ENCODE measurements at places on chromosomes 16 and 17. TPM values are rescaled to one million over a fixed set of nuclear protein-coding genes. Genes with fewer than 3 reads are reported as not detected.

Gene EPOP
- total RNA-seq = 11.6 TPM

Gene POLR3K
- 47.7 TPM for total RNA-seq

Gene ZNF750
- total RNA-seq = not detected

Gene LHX1
- total RNA-seq = not detected

Gene RASD1
- total RNA-seq = 0.58 TPM

Gene C17orf100
- total RNA-seq = 1.5 TPM

DNA sequence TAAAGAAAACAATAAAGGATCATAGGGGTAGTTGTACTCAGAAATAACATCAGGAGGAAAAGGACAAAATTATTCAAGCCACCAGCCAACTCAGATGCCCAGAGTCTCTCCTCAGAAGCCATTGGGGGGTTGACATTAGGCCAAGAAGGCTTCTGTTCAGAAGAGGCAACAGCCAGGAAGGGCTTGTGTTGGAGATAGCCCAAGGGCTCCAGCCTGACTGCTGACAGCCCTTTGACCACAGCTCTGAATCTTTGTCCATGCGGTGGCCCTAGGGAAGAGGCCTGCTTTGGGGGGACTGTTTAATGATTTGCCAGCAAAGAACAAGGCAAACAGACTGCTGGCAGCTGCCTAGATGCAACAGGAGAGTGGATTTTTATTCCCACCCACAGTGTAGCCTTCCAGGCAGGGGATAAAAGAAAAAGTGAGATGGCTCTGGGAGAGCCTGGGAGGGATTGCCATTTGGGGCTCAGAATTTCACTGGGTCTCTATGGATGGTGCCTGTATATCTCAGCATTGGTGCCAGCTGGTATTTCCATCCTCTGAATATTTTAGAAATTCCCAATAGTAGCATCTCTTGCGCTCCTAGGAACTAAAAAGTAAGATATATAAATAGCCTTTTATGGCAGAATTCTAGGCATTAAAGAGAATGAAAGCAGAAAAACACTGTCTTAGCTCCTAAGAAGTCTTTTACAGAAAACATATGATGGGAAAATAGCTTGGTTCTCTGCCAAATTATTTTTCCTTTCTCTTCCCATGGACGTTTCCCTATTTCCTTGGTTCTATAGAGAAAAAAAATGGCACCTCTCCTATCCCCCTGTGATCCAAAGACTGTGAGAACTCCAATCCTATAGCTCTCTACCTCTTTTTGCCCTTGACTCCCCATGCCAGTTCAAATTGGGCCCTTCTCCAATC lies 29.4 kb upstream of the SUPT4H1 start:
- no peak for DNase-seq
- peaks cover 56% of the 10 kb centered on the region for H3K4me1 ChIP-seq
- no peaks in the 10 kb centered on the region for H3K27me3 ChIP-seq
- H3K4me3 ChIP-seq = peak overlapping the region; percentile 20

GRCh38 chr17:47987240-47987835 lies 16.4 kb downstream of the CDK5RAP3 start:
- DNase-seq = no peak
- H3K4me1 ChIP-seq = peaks cover 32% of the 10 kb centered on the region
- H3K27me3 ChIP-seq = peaks cover 2% of the 10 kb centered on the region
- peaks cover 17% of the 10 kb centered on the region for H3K36me3 ChIP-seq
- H3K4me3 ChIP-seq = no peak overlapping the region

- no peak overlapping the region for H3K27ac ChIP-seq
- peaks cover 3% of the 10 kb centered on the region for H3K36me3 ChIP-seq
- H3K4me3 ChIP-seq = no peak overlapping the region
- DNase-seq = no peak
- no peaks in the 10 kb centered on the region for H3K27me3 ChIP-seq
Measured at GRCh38 chr17:49783071-49783715, 5.3 kb upstream of the KAT7 start.
